ENCODE measurements at places on chromosomes 12 and 14.

DNA sequence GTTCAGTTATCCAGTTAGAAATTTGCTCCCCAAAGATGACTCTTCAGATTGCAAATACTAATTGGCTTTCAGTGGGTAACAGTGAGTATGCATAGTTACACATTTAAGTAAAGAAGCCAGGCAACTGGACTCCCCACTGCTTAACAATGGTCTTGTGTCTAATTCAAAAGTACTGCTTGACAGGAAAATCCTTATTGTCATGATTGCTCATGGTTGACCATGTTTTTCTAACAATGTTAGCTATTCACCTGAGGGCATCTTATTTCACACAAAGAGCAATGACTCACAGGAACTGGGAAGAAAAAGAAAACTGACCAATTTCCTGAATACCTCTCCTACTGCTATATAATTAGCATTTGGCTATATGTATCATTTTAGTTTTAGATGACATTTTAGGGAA lies 33.7 kb upstream of the ALG10B start:
- no peak for DNase-seq

DNA sequence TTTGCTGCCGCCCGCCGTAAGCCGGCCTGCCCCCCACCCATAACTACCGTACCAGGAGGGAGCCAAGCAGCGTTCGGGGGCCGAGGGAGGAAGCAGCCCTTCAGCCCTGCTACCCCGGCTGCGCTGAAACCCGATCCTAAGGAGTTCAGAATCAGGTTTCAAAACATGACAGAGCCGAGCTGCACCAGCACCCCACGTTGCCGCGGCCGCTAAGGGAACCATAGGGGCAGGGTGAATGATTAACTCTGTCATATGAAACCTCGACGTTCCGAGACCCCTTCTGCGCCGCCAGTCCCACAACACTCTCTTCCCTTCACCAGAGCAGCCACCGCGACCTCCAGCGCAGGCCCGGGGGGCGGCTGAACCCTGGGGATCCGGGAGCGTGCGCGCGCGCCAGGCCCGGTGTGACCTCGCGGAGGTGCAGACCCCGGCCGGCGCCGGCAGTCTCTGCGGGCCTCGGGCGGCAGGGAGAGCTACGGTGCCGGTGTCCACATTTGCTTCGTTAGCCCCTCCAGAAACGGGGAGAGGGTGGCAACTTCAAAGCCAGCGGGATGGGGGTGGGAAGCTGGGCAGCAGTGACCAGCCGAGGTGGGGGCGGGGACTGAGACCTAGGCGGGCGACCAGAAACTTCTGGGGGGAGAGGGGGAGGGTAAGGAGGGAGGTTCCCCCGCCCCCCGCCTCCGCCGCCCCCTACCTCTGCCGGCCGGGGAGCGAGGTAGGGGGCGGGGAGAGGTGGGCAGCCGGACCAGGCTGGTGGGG lies 1.6 kb downstream of the SIX4 start:
- DNase-seq = peak; percentile 16

- no peak for DNase-seq
Measured at GRCh38 chr12:2264651-2265232, 212.0 kb downstream of the CACNA1C start.

GRCh38 chr14:103346286-103346685 lies 12.2 kb downstream of the EIF5 start:
- DNase-seq = no peak
